ENCODE measurements at places on chromosomes 6 and 20.

- DNase-seq = no peak
Observed at GRCh38 chr6:56936466-56936865, 18.4 kb upstream of the BEND6 start.

- no peak for DNase-seq
Observed at GRCh38 chr20:21513181-21513663, 642 bp downstream of the NKX2-2 start.

GRCh38 chr6:167073679-167074274 is 49.1 kb upstream of the CCR6 start:
- no peak for DNase-seq

DNA sequence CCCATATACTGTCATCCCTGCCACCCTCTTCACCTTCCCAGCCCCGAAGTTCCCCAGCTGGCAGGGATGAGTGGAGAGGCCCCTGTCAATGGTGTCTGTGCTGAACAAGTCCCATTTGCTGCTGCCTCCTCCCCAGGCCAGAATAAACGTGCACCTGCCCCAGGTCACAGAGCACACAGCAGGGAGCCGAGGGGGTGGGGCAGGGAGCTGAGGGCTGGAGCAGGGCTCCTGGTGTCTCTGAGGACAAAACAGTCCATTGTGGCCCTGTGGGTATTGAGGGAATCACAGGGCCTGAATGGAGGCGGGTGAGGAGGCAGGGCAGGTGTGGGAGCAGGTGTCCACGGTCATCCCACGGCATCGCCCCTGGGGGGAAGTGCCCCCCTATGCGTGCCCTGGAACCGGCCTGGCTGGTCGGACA is 55.8 kb downstream of the SNAI1 start:
- no peak for DNase-seq

GRCh38 chr6:87897663-87898062 is 150.0 kb upstream of the SPACA1 start:
- DNase-seq = no peak

GRCh38 chr6:160337991-160338390 is 10.2 kb upstream of the SLC22A3 start:
- DNase-seq = no peak

- no peak for DNase-seq
Observed at GRCh38 chr6:9540126-9540525, 874.7 kb downstream of the TFAP2A start.

GRCh38 chr6:39040080-39040673 is 8.4 kb upstream of the GLP1R start:
- DNase-seq = no peak

DNA sequence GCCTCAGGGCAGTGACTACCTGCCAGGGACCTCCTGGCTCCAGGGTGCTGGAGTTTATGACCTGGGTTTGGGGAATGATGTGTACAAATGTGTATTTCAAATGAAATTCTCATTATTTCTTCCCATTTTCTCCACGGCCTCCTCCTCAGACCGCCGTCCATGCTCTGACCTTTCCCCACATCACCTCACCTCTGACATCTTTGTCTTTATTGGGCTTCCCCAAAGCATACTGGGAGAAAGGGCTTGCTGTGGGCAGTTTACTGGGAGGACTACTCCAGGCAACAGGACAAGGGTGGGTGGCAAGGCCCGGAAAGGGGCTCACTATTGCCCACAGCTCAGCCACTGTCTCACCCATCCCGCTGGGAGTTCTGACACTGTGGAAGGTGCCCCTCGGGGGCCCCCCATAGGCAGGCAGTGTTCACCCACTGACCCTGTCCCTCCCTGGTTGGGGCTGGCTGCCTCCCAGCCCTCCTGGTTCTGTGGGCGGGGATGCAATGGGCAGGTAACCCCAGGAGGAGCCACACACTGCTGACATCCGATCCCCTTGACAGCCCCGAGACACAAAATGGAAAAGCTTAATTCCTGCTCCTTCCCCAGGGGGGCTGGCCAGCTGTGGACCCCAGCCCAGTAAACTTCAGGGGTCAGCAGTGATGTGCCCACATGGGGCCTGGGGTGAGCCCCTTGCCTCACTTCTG is 39.8 kb upstream of the CST7 start:
- no peak for DNase-seq

- DNase-seq = no peak
Observed at GRCh38 chr6:72950114-72950860, 275.0 kb downstream of the KHDC1L start.

- no peak for DNase-seq
Observed at GRCh38 chr6:131292145-131292938, 157.1 kb downstream of the AKAP7 start.

GRCh38 chr6:16396497-16397319 is 158.3 kb downstream of the GMPR start:
- DNase-seq = no peak

DNA sequence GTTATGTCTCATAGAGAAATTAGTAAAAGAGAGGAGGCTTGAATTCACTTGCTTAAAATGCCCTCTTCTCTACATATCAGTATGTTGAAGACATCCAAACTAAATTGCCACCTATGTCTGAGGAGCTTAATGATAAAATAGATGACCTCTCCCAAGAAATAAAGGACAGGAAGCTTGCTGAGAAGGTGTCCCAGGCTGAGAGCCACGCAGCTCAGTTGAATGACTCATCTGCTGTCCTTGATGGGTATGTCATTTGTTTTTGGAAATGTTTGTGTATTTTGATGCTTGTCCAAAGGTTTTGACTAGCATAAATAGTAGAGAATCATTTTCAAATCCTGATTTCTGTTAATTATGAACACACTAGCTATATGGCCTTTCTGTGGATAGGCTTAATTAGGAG is 307.7 kb downstream of the ARHGAP18 start:
- DNase-seq = no peak

GRCh38 chr6:122778302-122778701 is 1.2 kb upstream of the FABP7 start:
- DNase-seq = no peak

GRCh38 chr6:89144354-89144906 is 1.4 kb upstream of the PM20D2 start:
- no peak for DNase-seq

GRCh38 chr6:127522714-127523113 is 3.6 kb upstream of the MTCL3 start:
- no peak for DNase-seq

- no peak for DNase-seq
Observed at GRCh38 chr20:58497724-58498469, 17.3 kb downstream of the APCDD1L start.

DNA sequence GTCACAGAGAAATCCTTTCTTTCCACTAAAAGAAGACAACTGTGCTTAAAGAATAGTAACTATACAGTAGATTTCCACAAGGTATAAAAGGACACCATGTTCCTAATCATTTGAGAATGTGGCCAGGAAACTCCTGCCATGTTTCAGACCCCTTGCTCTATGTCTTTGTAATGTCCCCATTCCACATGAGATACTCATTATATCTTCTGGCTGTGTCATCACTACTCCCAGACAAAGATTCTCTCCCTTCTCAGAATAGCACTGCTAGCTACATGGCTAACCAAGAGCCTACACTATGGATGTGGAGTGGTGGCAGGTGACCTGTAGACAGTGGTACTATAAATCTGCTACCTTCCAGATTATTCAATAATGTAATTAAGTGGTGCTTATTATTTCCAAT is 218.1 kb upstream of the MCHR2 start:
- no peak for DNase-seq

GRCh38 chr20:41547221-41547620 is 71.0 kb downstream of the CHD6 start:
- DNase-seq = no peak

- DNase-seq = no peak
Observed at GRCh38 chr6:44111434-44112417, 15.5 kb downstream of the MRPL14 start.

DNA sequence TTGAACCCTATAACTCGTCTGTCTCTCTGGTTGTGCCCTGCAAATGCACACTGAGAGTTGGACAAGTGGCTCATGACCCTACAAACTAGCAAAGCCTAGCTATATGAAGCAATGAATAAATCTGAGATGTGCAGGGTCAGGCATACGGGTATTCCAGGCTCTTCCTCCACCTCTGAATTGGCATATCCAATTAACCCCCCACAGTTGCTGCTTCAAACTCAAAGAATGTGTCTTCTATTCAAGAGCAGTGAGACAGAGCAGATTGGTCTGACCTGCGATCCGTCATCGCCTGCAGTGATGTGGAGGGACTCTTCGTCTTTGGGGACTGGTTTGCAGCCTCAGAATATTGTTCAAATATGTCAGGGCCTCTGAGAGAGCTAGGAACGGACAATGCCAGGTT is 59.8 kb downstream of the LAMP5 start:
- DNase-seq = no peak
